ENCODE measurements at places on chromosomes 5 and 9.

DNA sequence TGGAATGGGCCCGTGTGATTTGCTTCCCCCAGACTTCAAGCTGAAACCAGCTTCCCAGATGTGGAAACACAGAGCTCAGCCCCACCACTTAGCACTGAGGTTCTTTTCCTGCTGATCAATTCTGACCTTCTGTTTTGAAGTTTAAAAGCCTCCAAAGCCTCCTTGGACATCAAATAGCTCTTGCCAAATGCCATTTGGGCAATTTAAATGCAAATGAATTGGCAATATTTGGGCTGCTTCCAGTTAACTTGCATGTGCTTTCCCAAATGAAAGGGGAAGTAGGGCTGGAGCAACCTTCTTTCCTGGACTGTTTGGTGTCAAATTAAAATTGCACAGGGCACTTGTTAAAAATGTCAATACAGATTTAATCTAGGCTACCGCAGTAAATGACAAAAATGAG lies 710.5 kb downstream of the TLR4 start:
- DNase-seq, result no peak

DNA sequence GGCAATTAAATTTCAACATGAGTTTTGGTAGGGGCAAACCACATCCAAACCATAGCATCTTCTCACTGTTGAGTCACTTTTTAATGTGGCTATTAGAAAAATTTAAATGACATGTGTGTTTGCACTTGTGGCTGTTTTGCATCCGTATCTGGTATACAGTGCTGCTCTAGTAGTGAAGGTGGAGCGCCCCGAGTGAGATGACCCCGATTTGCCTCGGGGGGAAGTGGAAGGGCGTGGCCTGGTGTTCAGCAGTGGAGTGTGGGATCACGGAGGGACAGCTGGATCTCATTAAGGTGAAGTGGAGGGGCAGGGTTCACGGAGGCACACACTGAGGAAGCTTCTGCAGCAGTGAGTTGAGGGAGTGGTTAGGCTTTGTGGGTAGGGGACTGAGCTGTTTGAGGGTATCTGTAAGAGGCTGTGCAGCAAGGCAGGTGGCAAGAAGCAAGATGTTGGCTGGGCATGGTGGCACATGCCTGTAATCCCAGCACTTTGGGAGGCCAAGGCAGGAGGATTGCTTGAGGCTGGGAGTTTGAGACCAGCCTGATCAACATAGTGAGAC lies 6.2 kb upstream of the GMCL2 start:
- DNase-seq, result no peak

GRCh38 chr9:124735121-124735520 lies 36.0 kb downstream of the NR6A1 start:
- DNase-seq, result no peak

DNA sequence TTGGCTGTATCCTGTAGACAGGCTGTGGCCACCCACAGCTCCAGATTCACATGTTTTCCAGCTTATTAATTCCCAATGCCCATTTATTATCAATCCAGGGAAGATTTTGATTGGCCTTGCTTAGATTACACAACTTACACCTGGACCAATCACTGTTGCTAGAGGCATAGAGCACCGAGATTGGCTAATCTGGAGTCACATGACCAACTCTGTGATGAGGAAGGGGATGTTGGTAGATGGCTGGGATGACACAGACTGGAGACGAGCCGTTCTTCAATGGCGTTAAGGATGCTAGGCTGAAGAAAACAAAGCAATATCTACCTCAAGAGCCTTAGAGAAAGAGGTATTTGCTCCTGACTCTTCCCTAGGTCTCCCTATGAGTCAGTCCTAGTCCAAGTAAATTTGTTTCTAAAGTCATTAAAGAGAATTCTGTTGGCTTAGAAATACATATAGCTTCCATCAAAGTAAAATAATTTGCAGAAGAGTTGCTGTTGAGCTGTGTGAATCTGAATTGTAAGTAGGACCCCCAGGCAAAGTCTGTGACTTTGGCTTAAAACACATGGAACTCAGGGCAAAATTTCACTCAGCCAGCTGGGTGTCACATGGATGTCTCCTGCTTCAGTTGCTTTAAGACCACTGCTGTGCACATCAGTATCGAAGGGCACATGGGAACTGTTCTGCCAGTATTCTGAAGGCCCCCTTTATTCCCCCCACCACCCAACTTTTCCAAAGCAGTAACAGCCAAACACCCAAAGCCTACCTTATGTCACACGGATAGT lies 326.4 kb upstream of the KLF4 start:
- no peak for DNase-seq

DNA sequence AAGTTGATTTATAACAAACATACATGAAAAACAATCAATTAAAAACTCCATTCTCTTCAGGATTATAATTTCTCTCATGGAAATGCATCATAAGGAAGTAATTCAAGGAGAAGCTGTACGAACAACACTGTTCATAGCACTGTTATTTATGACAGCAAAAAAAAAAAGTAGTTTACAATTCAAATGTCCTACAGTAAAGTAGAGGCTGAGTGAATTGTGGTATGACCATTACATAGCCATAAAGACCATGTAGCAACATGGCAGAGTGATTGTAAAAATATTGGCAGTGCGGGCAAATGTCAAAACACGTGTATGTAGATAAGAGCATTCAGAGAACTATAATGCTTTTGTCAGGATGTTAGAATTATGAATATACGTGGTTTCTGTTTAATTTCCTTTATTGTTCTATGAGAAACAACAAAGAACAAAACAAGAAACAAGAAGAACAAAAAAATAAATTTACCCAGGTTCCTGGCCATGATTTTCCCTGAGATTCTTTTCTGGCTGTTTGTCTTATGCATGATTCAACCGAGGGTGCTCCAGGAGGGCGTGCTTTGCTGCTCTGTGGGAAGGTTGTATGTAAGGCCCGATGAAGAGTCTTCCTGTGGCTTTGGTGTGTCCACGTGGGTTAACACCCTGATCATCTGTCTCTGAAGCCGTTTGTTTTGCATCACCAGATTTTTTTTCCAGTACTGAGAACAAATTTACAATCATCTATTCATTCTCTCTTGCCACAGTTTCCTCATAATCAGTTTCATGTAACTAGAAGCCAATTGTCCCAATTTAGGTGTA lies 28.8 kb downstream of the GCNT4 start:
- no peak for DNase-seq

GRCh38 chr5:172162323-172162986 lies 25.6 kb downstream of the STK10 start:
- no peak for DNase-seq

DNA sequence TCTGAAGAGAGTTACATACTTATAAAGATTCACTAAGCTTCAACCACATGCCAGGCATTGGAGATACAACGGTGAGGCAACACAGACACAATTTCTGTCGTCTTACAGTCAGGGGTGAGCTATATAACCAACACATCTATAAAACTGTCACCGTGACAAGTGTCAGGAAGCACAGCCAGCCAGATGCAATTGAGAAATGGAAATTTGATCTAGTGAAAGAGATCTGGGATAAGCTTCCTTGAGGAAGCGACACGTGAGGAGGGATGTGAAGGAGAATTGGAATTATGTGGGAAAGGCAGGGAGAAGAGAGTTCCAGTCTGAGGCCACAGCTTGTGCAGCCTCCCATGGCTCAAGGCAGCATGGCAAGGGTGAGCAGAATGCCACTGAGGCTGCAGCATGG lies 50.9 kb upstream of the ZNF354B start:
- DNase-seq, result no peak

DNA sequence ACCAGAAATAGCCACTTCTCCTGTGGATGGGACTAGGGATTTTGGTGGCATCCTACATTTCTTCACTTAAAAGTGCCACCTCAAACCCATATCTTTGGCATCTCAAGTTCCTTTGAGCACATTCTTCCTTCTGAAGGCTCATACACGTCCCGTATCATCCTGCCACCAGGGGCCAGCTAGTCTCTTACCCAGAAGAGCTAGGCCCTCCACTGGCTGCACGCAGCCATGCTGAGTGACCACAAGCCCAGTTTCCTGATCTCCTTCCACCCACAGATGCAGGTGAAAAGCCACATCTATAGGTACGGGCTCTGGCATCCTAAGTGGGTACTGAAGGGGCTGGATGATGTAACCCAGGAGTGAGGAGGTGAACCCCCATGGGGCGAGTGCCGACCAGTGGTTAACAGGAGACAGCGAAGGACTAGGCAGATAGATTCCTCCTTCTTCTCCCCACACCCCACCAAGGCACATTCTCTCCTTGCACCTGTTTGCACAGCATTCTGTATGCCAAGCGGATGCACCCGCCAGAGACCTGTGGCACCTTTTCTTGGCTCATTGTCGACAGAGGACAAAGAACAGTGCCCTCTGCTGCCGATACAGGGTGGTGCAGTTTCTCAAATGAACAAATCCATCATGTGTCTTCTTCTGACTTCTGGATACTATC lies 14.4 kb upstream of the SCGB3A1 start:
- DNase-seq, result peak; percentile 34

DNA sequence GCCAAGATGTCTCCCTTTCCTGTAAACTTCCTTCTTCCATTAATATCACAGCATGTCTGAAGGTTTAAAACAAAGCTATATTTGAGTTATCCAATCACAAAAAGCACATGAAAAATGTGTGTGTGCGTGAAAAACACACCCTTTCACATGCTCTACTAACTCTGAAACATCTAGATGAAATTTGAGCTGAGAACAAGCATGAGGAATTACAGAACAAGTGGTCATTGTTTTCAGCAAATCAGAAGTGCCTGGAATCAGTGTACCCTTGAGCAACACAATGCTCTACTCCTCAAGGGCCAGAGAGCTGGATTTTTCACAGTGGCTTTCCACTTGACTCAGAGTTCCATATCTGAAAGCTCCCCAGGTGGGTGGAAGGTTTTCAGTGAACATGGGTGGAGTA lies 255.9 kb downstream of the PSAT1 start:
- no peak for DNase-seq

GRCh38 chr5:133244242-133244641 lies 192.4 kb downstream of the HSPA4 start:
- no peak for DNase-seq

- no peak for DNase-seq
These were observed 117.7 kb downstream of the SNCAIP start for GRCh38 chr5:122429545-122430318.

GRCh38 chr5:40687321-40687720 lies 7.6 kb downstream of the PTGER4 start:
- no peak for DNase-seq

DNA sequence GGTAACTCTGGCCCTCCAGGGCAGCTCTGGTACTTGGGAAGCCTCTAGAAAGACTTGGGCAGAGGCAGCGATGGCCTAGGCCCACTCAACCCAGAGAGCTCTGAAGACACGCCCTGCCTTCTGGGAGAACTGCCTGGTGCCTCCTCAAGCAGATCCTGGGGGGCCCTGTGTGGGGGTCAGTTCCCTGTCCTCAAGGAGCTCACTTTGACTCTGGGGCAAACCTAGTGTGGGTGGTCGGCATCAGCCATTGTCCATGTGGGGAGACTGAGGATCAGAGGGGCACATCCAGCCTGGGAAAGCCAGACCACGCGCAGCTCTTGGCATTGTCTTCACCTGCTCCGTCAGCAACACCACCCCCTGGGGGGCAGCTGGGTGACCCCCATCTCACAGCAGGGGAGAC lies 28.0 kb downstream of the ABO start:
- no peak for DNase-seq

GRCh38 chr5:37207802-37208201 lies 41.4 kb downstream of the CPLANE1 start:
- DNase-seq, result no peak

DNA sequence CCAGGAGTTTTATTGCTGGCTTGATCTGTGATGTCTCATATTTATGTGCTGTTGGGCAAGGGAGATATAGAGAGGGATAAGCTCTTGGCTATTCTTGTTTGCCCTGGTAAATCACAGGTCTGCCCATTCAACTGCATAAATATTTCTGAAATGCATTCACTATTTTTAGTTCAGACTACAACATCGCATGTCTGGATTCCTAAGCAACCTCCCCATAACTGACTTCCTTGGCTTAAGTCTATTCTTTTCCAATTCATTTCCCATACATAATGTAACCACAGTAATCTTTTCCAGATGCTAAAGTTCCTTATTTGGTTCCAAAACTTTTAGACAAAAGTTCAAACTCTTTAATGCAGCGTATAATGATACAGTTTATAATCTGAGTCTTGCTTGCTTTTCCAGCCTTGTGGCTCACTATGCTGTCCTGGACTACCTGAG lies 321.4 kb upstream of the ACTBL2 start:
- no peak for DNase-seq

DNA sequence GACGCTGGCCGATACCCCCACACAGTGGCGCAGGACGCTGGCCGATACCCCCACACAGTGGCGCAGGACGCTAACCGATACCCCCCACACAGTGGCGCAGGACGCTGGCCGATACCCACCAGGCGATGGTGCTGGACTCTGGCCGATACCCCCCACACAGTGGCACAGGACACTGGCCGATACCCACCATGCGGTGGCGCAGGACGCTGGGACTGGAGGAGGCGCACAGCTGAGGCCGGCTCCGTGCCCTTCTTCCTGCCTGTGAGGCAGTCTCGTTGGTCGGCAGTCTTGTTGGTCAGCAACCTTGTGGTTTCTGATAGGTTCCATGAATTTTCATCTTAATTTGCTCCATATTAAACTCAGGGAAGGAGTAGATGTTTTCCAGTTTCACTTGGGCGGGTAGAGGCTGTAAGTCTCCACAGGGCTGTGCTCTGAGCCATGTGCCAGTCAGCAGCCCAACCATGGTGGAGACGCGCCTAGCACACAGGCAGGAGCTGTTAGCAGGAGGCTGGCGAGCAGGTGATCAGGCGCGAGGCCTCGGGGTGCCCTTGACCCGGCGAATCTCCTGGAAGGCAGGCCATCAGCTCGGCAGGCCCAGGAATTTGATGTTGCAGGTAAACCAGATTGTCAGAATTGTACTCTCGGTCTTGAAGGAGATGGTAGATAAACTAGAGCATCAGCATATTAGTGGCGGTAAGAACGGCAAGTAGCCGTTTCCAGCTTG lies 75.6 kb downstream of the EHMT1 start:
- no peak for DNase-seq

- no peak for DNase-seq
These were observed 125.9 kb upstream of the OSMR start for GRCh38 chr5:38719916-38720315.

DNA sequence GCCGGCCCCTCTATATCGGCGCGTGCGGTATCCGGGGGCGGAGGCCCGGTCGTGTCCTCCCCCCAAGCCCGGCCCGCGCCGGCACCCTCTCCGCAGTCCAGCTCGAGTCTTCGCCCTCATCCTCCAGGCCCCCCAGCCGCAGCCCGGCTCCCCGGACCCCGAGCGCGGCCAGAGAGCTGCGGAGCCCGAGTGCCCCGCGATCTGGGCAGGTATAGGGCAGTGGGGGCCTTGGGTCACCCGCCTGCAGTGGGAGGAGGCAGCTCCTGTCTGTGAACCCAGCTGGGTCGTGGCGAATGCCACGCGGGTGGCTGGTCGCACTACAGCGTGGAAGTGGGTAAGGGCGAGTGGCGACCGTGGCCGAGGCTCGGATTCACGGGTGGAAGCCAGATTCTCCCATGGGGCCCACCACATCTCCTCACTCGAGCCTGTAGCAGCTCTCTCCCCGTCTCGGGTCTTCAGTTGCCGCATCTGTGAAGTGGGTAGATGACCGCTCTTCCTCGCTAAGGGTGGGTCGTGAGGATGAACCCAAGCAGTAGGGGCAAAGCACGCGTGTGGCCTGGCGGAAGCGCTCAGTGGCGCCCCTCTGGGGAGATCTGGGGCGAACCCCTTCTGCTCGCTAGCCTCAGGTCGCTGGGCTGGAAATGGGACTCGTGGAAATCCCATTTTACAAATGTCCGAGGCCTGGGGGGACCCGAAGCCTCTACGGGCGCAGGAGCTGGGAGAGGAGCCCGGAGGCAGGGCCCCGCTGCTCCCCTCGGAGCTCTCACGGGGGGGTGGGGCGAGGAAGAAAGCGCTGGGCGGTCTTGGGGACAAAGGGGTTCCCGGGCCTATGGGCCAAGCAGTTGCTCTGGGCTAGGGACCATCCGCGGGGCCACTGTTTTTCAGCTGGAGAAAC lies 1.9 kb downstream of the NR5A1 start:
- DNase-seq, result no peak

GRCh38 chr5:14872070-14872989 lies 752 bp upstream of the ANKH start:
- peak; percentile 43 for DNase-seq

All from activated T-helper 9 cell treated with anti-CD3 and anti-CD28 coated beads, Interleukin-2, amount 50 U/mL, for 16 hours (primary cell).